Amniotic stem cell (primary cell): ENCODE measurements at places on chromosomes 2 and 18.

- no peak for DNase-seq
Observed at GRCh38 chr2:109376115-109376514, 237.7 kb downstream of the SEPTIN10 start.

GRCh38 chr2:66843847-66844246 is 408.9 kb downstream of the MEIS1 start:
- DNase-seq: no peak

- DNase-seq: no peak
Observed at GRCh38 chr2:218744615-218745014, 34.0 kb downstream of the TTLL4 start.

DNA sequence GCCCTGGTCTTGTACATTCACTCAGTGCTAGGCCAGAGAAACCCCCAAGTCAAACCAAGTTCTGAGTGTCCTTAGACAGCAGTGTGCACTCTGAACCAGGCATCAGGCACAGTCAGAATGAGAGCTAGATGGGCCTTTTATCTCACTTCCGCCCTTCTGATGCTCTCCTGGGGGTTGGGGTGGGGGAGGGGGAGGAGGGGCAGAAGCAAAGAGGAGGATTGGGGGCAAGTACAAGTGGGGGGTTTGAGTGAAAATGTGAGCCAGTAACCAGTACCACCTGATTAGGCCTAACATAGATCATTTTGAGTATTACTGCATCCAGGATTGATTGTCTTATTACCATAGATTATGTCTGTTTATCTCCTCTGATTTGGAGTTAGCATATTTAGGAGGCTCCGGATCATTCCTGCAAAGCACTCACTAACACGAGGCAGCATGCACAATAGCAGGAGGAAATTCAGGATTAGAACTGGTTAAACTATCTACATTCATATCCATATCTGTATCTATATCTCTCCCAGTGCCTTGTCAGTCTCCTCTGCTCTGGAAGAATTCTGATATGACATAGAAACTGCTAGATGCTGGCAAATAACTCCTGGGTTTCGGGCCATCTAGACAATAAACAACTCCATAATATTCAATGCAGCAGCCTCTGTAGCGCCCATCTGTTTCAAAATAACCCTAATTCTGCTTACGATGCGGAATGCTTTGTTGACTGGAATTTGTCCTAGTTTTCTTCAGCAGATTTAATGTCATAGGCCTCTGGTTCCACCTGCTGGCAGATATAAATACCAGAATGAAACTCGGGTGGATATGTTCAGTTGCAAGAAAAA is 149.1 kb downstream of the RHBDD1 start:
- DNase-seq: peak; percentile 71

- no peak for DNase-seq
Observed at GRCh38 chr18:7754725-7755181, 187.6 kb downstream of the PTPRM start.

- DNase-seq: no peak
Observed at GRCh38 chr2:30321466-30321865, 90.1 kb downstream of the LBH start.

- no peak for DNase-seq
Observed at GRCh38 chr2:56456791-56457190, 273.0 kb downstream of the CCDC85A start.

DNA sequence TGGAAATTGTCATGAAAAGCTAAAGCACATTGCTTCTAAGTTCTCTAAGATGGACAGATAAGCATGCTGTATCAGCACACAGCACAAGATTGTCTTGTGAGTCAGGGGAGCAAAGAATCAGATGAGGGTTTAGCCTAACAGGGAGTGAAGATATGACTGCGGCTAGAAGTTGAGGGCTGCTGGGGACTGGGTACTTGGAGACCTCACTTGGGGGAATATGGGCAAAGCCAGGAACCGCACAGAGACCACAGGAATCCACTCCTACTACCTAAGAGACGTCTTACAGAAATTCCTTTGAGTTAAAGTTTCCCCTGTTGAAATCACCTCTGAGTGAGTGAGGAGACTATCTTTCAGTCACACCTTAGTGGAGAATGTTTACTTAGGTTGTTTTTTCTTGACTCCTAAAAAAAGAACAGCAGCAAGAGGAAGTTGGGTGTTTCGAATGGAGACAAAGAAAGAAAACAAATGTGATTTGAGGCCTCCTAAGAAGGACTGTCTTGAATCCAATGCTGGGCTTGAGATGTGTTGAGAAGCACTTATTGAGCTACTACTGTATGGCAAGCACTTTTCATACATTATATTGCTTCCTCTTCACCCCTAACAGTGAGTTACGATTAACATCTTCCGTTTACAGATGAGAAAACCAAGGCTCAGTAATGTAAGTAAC is 100.7 kb downstream of the ANKRD44 start:
- no peak for DNase-seq

- no peak for DNase-seq
Observed at GRCh38 chr2:85810371-85811179, 56.8 kb downstream of the ATOH8 start.

DNA sequence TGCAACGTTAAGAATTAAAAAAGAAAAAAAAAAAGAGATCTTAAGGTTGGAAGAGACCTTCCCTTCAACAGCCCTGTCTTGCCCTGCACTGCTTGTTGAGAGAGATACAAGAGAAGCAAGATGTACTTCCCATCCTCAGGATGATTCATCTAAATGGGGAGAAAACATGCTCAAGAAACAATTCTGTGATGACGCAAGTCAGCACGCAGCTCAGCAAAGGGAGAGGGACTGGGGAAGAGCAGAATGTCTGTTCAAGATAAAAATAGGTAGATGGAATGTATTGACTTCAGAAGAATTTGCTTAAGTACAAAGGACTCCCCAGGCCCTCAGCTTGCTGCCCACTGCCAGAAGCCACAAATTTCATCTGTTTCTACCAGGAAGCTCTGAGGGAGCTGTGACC is 198.2 kb upstream of the SPRED2 start:
- peak; percentile 58 for DNase-seq

- no peak for DNase-seq
Observed at GRCh38 chr2:150427298-150427697, 60.2 kb downstream of the RND3 start.

DNA sequence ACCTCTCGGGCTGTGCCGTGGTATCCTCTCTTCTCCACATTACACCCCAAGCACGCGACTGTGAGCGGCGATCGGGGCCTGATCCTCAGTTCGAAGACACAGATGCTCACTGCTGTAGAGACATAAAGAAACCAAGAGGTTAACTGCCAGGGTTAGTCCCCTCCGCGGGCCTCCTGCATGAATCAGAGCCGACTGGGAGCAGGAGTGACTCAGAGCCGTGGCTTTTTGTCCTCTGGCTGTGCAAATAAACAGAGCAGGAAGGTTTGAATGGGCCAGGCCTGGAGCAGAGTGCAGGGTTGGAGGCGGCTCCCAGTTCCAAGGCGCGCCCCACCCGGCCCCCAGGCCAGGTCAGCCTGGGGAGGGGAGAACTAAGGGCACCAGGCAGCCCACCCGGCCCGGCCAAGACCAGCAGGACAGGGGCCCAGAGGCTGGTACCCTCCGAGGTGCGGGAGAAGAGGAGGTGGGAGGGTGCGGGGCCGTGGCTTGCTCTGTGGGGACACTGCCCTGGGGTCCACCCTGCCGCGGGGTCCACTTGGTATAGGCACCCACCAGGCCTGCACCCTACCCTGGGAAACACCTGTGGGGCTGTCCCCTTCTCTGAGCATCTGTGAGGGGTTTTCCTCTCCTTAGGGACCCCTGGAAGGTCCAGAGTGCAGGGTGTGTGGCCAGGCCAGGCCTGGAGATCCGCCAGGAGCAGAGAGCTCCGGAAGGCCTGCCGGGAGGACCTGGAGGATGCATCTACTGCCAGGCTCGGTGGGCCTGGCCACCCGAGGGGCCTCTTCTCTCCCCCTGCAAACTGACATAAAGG is 16.5 kb downstream of the TWIST2 start:
- DNase-seq: peak; percentile 98

DNA sequence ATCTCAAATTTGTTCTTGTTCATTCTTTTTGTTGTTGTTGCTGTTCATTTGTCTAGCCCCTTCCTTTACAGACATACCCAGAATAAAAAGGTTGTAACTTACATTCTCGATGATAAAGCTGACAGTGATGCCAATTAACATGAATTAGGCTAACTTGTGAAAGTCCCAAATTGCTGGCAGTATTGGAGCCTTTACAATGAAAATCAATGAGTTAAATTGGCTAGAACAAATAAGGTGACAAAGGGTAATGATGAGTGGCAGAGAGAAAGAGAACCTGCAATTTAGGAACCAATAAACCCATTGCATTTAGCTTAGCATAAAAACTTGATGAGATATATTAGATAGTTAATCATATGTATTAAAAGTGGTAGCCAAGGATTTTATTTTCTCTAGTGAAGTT is 521.0 kb downstream of the ADCYAP1 start:
- DNase-seq: no peak

- DNase-seq: no peak
Observed at GRCh38 chr2:30239308-30239985, 8.1 kb downstream of the LBH start.

DNA sequence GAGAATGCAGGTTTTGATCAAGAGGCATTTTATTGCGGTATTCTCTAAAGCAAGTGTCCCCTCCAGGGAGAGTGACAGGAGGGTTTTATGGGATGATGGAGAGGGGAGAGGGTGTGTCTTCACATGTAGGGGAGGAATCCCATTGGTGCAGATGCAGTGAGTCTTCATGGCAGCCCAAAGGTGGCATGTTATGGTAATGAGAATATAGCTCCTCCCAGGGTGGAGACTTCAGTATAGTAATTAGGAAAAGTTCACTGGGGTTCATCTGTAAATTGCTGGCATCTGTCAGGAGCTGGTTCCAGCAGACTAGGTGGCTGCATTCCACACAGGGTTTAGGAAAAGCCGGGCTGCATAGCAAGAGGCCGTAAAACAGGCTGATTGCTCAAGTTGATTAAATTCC is 230.7 kb upstream of the CCDC68 start:
- no peak for DNase-seq

DNA sequence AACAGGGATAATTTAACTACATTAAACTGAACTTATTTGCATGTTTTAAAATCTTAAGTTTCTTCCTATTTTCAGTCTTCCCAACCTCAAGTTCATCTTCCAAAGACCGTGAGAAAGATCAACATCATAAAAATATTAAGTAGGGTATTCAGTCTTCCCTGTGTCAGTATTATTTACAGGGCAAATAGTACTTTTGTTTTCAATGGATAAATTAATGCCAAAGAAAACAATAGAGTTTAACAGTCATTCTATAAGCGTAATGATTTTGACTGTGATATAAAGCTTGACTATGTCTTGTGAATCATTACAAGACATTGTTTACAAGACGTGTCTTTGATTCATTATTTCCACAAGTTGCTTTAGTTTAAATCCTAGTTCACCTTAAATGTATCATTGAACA is 48.0 kb upstream of the NRXN1 start:
- no peak for DNase-seq

GRCh38 chr2:98457045-98457696 is 12.5 kb downstream of the INPP4A start:
- peak; percentile 71 for DNase-seq

- DNase-seq: no peak
Observed at GRCh38 chr2:8342407-8342806, 339.4 kb upstream of the ID2 start.

- peak; percentile 21 for DNase-seq
Observed at GRCh38 chr2:223459328-223459939, 142.7 kb downstream of the SCG2 start.

- no peak for DNase-seq
Observed at GRCh38 chr2:8590938-8591337, 90.9 kb upstream of the ID2 start.

GRCh38 chr18:21115519-21116411 is 4.2 kb upstream of the ROCK1 start:
- DNase-seq: peak; percentile 75

DNA sequence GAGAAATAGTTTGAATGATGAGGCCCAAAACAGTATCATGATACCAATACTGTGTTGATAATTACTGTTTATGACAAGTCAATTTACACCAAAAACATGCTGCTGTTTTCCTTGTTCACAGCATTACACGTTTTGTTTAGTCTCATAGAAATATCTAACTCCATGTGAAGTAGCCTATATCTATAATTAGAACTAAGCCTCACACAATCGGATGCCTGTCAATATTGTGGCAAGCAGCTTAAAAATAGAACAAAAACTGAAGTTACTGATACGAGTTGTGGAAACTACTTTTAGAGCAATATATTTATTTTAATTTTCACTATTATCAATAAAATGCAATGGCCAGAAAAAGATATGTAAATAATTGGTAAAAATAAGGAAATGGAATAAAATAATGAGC is 470.8 kb downstream of the ZEB2 start:
- DNase-seq: no peak

DNA sequence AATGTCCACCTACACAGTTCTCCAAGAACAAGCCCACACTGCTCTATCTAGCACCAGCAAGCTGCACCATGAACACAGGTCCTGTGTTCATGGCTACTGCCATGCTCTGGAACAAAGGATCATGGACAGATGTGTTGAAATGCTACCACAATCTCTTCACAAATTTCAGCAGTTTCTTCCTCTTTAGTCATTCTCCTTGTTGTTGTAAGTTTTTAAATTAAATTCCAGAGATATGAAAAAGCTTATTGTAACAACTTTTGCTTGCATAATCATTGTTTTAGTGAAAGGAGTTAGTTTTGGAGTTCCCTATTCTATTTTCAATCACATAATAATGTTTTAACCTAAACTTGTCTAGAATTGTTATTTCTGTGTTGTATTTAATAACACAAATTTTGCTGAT is 17.2 kb upstream of the NAPG start:
- no peak for DNase-seq

- peak; percentile 77 for DNase-seq
Observed at GRCh38 chr18:57846258-57846657, 43.1 kb upstream of the ATP8B1 start.

DNA sequence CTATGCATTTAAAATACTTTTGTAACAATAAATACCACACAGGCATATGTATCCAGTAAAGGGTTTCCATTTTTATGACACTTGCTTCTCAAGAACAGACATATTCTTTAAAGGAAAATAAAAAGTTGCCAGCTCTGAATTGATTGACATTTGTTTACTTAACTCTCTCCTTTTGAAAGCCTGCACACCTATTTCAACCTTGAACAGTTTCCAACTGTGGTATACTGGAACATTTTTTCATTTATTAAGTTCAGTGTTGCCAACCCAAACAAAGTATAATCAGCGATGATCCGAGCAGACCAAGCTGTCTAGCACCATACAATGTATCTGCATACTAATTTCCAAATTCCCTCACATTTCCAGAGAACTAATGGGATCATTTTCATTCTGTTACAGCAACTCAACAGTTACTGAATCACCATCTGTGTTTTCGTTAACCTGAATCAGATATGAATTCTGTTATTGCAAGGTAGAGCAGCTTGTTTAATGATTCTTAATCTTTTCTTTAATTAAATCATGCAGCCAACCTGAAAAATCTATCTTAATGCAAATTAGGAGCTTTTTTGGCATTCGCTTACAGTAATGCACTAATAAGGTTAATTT is 725.5 kb upstream of the ZEB2 start:
- DNase-seq: no peak

DNA sequence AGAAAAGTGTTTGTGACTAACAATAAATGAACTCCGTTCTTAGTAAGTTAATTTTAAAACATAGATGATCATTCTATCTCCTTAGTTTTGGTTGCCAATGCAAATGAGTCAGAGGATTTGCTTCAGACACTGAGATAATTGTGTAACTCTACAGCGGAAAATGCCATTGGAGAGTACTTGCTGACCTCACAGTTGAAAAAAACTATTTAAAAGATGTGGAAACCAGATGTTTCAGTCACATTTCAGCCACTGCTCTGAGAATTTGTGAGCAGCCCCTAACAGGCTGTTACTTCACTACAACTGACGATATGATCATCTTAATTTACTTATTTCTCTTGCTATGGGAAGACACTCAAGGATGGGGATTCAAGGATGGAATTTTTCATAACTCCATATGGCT is at the start of gene TNFAIP6:
TSS of gene TNFAIP6 (plus strand) at position 234 of the 400 bp plus-strand sequence. CDS start at position 309, 75 bp downstream.
- DNase-seq: peak; percentile 80

GRCh38 chr2:236873636-236874035 is 212.1 kb upstream of the COPS8 start:
- no peak for DNase-seq
